ENCODE measurements at places on chromosomes 1 and 21.

GRCh38 chr1:21941370-21941769 lies 4.3 kb upstream of the HSPG2 start:
- no peak for DNase-seq

DNA sequence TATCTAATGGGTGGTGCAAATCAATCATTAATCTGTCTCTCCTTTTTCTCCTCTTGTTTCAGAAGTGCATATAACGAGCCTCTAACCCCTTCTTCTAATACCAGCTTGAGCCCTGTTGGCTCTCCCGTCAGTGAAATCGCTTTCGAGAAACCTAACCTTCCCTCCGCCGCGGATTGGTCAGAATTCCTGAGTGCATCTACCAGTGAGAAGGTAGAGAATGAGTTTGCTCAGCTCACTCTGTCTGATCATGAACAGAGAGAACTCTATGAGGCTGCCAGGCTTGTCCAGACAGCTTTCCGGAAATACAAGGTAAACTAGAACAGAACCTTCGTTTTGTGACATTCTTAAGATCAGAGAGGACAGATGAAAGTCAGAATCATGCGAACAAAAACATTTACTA lies 25.3 kb upstream of the VAMP3 start:
- no peak for DNase-seq

DNA sequence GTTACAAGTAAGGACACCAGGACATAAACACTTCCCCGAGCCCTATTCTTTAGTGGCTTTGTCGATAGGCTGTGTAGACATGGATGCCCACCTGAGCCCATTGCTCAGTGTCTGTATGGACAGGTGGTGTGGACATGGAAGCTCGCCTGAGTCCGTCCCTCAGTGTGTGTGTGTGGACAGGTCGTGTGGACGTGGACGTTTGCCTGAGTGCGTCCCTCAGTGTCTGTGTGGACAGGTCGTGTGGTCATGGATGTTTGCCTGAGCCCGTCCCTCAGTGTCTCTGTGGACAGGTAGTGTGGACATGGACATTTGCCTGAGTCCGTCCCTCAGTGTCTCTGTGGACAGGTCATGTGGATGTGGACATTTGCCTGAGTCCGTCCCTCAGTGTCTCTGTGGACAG lies 38.7 kb upstream of the COL6A2 start:
- DNase-seq, result no peak

- no peak for DNase-seq
Observed at GRCh38 chr1:21534674-21535378, 25.6 kb downstream of the ALPL start.

DNA sequence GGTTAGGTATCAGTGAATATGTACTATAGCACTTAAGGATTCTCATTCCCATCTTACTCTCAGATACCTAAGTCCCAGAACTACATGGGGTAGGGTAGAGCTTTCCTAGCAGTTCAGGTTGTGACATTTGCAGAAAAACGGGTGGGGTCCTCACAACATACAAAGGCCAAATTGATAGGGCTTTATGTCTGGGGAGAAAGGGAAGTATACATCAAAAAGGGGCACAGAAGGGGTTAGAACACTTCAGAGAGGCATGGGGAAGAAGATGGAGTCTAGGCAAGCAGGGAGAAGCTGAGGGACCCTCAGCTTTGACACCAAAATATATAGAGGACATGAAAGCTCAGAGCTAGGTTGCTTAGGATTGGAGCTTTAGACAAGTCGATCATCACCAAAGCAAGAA lies 3.6 kb downstream of the UROD start:
- DNase-seq, result no peak

GRCh38 chr1:19650416-19651140 lies 6.5 kb downstream of the NBL1 start:
- DNase-seq, result no peak

Measured in stimulated activated CD4-positive, alpha-beta T cell treated with anti-CD3 and anti-CD28 coated beads, Interleukin-1b, Interleukin-23, amount 100 ng/mL, for 24 hours (primary cell).